Body of pancreas (tissue), 4 donors: ENCODE measurements at places on chromosomes 12 and 14.

GRCh38 chr12:34290381-34290995, 268.2 kb downstream of the ALG10 start:
- DNase-seq, result no peak

DNA sequence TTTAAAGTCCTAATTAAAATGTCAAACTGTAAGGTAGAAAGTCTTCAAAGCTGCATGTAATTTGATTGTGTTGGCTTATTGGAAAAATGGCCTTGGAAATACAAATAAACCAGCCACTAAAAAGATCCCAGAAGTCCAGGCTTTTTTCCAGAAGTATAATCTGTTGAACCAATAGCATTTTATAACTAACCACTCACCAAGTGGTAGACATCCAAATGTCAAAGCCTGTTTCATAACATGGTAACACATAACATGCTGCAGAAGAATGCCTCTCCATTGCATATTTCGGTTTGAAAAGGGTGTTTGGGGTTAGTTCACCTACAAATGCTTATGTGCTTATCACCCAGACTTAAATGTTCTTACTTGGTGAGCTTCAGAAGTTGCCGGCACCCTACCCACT, 183.7 kb upstream of the DIO2 start:
- DNase-seq, result no peak

GRCh38 chr12:64186789-64187188, 35.3 kb downstream of the KICS2 start:
- no peak for DNase-seq

DNA sequence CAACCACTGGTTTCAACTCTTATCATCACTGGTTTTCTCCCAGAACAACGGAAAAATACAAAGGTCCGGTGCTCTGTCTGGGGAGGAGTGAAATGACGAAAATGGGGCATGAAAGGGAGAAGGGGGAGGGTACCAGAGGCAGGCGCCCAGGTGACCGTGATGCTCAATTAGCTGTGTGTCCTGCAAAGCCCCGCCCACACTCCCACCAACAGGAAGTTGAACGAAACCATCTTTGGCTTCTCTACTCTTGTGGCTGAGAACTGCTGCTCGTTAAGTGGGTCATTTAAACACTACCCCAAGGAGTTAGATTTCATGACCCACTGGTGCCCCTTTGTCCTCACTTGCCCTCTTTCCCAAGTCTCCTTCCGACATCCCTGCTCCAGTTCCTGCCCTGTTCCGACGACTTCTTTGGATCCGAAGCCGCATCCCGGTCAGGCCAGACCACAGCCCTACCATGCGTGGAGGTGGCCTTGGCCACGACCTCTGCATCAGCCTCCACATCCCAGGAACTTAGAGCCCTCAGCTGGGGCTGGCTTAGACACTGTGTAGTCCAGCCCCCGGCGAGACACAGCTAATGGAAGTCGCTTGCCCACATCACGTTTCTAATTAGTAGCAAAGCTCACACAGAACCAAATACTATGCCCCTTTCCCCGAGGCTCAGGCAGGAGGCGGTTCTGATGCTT, 11.4 kb upstream of the LRTM2 start:
- DNase-seq, result no peak
